ENCODE measurements at places on chromosomes 3 and 15.

DNA sequence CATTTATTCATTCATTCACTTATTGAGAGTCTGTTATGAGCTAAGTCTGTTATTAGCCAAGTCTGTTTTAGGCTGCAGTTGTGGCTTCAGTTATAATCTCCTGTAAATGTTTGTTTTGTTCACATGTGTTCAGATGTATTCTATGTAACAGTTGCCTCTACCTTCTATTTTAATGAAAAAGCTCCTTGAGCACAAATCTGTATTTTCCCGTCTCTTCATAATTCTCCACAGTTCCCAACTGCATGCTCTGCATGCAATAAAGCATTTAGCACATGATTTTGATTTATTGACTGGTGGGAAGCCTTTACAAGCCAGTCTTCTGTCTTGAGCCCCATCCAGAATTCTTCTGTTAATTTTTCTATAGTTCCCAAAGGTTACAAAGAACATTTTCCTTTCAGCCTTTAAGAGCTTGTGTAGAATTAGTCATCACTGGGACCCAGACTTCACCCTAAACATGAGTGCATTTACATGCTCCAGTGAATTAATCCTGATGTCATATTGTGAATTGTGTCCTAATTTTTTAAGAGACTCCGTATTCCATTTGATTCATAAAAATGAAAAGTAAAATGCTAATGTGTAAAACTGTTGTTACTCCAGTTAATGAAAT is 122.3 kb upstream of the NR2E3 start:
- DNase-seq = no peak

GRCh38 chr3:47849186-47849698 is 46.3 kb downstream of the DHX30 start:
- DNase-seq = no peak

DNA sequence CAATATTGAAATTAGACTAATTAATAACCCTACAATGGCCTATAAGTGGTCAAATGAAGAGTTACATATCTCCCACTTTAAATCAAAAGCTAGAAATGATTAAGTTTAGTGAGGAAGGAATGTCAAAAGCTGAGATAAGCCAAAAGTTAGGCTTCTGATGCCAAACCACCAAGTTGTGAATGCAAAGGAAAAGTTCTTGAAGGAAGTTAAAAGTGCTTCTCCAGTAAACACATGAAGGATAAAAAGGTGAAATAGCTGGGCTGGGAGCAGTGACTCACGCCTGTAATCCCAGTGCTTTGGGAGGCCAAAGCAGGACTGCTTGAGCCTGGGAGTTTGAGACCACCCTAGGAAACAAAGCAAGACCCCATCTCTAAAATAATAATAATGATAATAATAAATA is 46.9 kb upstream of the DCUN1D1 start:
- no peak for DNase-seq

- no peak for DNase-seq
These were observed 954 bp upstream of the MAPKBP1 start for GRCh38 chr15:41773332-41773728.

GRCh38 chr3:175355801-175356335 is 496.7 kb downstream of the NAALADL2 start:
- DNase-seq = no peak

GRCh38 chr3:140629357-140630137 is 48.3 kb upstream of the TRIM42 start:
- DNase-seq = no peak

GRCh38 chr3:135491491-135492205 is 473.9 kb upstream of the PPP2R3A start:
- DNase-seq = peak; percentile 39

GRCh38 chr3:175082631-175083030 is 223.5 kb downstream of the NAALADL2 start:
- DNase-seq = peak; percentile 56

DNA sequence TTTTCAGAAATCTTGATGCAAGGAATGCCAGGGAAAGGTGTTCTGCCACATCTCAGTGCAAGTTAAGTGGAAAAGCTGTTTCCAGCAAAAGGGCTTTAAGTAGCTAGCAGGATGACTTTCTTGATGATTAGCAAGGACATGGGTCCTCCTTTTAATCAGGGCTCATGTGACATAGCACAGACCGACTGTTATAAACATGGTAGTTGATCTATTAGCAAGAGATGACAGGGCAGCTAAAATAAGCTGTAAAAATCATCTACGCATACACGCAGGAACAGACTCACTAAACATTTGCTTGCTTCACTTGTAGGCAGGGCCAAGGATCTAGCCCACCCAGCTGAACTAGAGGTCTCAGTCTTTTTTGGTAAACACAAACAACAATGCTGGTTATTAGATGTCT is 69.0 kb downstream of the GOLIM4 start:
- DNase-seq = no peak

GRCh38 chr3:140093742-140094141 is 158.8 kb downstream of the CLSTN2 start:
- no peak for DNase-seq

DNA sequence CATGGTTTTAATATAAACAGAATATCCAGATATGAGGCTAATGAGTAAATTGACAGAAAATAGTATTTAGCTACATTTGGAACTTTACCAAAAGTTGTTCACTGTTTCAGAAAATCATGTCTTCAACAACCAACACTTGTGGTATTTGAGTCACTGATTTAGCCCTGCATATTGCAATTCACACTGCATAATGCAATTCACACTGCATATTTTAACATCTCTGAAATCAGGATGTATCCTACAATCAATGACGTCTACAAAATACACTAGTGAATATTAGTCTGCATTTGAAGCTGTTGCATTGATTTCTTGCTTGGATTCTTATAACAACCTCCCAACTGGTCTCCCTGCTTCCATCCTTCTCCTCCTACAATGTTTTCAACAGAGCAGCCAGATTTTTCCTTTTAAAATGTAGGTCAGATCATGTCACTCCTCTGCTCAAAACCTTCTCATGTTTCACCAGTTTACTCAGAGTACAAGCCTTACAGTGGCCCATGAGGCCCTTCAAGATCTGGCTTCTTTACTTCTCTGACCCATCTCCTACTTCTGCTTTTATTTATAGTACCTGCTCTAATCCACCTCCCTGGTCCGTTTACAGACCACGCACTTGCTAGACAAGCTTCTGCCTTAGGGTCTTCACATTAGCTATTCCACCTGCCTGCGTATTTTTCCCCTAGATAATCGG is 11.4 kb upstream of the RAB11A start:
- DNase-seq = no peak

DNA sequence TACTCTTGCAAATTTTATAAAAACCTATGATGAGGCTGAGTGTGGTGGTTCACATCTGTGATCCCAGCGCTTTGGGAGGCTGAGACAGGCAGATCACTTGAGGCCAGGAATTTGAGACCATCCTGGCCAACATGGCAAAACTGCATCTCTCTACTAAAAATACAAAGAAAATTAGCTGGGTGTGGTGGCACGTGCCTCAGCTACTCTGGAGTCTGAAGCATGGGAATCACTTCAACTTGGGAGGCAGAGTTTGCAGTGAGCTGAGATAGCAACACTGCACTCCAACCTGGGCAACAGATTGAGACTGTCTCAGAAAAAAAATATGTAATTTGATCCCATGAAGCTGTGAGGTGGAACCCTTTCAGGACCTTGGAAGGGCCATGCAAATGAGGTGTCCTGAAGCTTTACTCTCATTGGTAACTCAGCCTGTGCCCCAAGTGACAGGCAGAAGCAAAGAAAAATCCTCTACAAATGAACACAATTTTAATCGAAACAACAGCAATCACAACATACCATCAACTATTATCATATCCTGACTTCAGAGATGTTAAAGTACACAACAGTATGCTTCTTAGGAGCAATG is 84.6 kb upstream of the CDV3 start:
- DNase-seq = no peak

DNA sequence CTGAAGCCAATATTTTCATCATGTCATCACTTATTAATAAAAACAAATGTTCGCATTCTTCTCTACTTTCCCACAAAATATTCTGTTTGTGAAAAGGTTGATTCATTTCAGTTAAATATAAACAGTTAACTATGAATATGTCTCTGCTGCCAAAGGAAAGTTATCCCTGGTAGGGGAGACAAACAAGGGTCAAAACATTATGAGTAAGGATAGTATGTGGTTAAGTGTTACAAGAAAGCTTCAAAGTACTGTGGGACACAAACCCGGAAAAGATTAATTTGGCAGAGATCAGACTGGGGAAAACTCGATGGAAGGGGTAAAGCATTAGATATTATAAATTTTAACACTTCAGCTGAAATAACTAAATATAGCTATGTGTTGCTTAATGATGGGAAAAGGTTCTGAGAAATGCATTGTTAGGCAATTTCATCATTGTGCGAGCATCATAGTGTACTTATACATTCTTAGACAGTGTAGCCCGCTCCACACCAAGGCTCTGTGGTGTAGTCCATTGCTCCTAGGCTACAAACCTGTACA is 436.5 kb upstream of the TBL1XR1 start:
- no peak for DNase-seq

DNA sequence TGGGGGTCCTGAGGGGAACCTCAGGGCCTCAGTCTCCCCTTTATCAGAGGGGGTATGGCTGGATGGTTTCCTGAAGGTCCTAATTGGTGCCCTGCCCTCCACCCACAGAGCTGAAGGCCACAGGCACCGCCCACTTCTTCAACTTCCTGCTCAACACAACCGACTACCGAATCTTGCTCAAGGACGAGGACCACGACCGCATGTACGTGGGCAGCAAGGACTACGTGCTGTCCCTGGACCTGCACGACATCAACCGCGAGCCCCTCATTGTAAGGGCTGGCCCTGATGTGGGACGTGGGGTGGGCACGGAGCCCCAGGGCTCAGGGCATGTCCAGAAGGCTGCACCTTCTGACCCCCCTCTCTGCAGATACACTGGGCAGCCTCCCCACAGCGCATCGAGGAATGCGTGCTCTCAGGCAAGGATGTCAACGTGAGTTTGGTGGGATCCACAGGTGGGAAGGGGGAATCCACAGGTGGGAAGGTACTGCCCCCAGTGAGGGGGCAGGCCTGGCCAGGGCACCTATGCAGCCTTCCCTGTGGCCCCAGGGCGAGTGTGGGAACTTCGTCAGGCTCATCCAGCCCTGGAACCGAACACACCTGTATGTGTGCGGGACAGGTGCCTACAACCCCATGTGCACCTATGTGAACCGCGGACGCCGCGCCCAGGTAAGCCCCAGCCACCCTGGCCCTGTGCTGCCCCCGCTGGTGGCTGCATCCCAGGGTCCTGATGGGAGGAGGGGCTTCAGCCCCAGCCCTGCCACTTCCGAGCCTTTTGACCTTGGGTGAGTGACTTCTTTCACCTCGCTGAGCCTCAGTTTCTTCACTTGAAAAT is 17.5 kb upstream of the GNAT1 start:
- no peak for DNase-seq

- no peak for DNase-seq
These were observed 152.8 kb upstream of the GOLGA6L4 start for GRCh38 chr15:84082739-84083138.

GRCh38 chr15:79018960-79019359 is 71.6 kb downstream of the RASGRF1 start:
- DNase-seq = no peak

DNA sequence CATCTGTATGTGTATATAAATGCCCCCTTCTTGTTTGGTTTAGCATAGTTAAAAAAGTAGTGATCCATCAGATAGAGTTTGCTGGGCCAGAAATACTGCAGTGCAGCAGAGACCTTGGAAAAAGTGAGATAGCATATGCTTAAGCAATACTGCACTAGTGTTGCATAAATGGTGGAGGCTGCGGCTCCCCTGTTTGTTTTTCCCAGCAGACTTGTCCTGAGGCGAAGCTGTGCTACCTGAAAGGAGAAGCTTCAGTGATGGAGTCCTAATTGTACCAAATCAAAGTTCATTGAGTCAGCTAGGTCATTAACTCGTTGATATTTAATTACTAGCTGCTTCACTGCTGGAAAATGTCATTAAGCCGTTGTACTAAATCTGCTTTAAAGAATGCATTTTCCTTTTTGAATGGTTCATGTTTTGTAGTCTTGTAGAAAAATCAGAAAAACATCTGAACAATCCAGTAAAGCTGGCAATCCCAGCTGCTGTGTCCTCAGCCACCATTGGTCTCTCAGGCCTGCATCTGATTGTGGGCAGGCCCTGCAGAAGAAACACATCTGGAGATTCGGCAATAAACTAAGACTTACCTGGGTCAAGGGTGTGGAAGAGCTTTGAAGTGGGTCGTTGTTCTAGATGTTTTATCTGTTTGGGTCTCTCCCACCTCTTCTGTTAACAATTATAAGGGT is 169.6 kb downstream of the B3GALNT1 start:
- no peak for DNase-seq

GRCh38 chr3:27659279-27660021 is 62.7 kb downstream of the EOMES start:
- DNase-seq = no peak

- no peak for DNase-seq
These were observed 31.1 kb downstream of the FAM174B start for GRCh38 chr15:92624401-92624991.

GRCh38 chr3:33047842-33048834 is 48.8 kb downstream of the GLB1 start:
- DNase-seq = no peak

GRCh38 chr15:80191198-80191597 is 38.4 kb downstream of the FAH start:
- no peak for DNase-seq

DNA sequence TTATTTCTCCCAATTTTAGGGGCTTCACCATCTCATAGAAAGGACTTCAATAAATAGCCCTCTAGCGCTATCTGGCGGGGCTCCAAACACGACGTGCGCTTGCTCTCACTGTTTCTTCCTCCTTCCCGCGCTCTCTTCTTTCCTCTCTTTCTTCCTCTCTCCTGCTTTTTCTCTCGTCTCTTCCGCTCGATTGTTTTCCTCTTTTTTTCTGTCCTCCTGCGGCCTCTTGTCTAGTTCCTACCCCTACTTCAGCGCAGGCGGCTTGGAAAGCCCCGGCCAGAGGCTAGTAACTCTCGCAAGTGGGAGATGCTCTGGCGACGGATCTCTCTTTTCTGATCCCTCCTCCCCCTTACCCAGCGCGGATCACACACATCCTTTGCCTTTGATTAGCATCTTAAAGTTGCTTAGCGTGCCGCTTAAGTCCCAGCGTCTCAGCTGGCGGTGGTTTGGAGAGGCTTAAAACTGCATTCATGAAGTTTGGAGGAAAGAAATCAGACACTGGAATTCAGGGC is 6.2 kb upstream of the MEIS2 start:
- no peak for DNase-seq

DNA sequence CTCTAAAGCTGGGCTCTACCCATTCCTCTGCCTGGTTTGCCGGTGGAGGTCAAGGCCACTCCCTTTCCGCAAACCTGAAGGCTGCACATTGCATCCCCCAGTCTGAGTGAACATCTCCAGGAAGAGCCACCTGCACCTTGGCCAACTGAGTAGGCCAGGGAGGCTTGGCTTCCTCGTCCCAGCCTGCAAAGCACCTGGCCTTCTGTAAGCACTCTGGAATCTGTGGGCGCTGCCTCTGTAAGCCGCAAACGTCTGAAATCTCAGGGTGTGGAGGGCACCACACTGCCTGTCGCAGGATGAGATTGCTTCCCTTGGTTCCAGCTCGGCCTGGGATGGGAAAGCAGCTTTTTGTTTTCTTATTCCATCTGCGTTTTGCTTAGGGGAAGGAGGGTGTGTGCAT is 81.3 kb downstream of the SEC22A start:
- DNase-seq = no peak

- no peak for DNase-seq
These were observed 66.9 kb downstream of the SERP1 start for GRCh38 chr3:150479370-150479769.
